Smooth muscle cell of the coronary artery (primary cell): ENCODE measurements at places on chromosomes 16 and 17. TPM values are rescaled to one million over a fixed set of nuclear protein-coding genes. Genes with fewer than 3 reads are reported as not detected.

ZDHHC1 gene
- total RNA-seq, result 2.8 and 4.3 TPM in 2 replicates

TBC1D3K gene
- not detected in 2 replicates for total RNA-seq

POLR3K gene
- 4.9 and 5.0 TPM in 2 replicates for total RNA-seq

KRT28 gene
- not detected in 2 replicates for total RNA-seq

KCTD2 gene
- total RNA-seq, result 10.4 and 26.4 TPM in 2 replicates

CCL16 gene
- total RNA-seq, result not detected in 2 replicates

KRTAP9-4 gene
- total RNA-seq, result not detected in 2 replicates

TMEM238L gene
- total RNA-seq, result not detected in 2 replicates

TLCD1 gene
- 4.4 and 5.3 TPM in 2 replicates for total RNA-seq

VWA3A gene
- not detected in 2 replicates for total RNA-seq

UNC45B gene
- not detected in 2 replicates for total RNA-seq

LCAT gene
- total RNA-seq, result 3.3 and 4.6 TPM in 2 replicates

CA7 gene
- total RNA-seq, result not detected in 2 replicates

HS3ST6 gene
- not detected in 2 replicates for total RNA-seq

LCMT1 gene
- 31.5 and 34.3 TPM in 2 replicates for total RNA-seq

ADAD2 gene
- total RNA-seq, result not detected in 2 replicates

NPIPA8 gene
- total RNA-seq, result not detected in 2 replicates

NPIPA3 gene
- 0.70 and 1.2 TPM in 2 replicates for total RNA-seq

MYH13 gene
- total RNA-seq, result not detected in 2 replicates

FOXJ1 gene
- not detected in 2 replicates for total RNA-seq

CDRT15L2 gene
- total RNA-seq, result not detected in 2 replicates

CLEC18C gene
- total RNA-seq, result under 0.01 and 2.6 TPM in 2 replicates
